ENCODE measurements at places on chromosomes 5 and 9. TPM values are rescaled to one million over a fixed set of nuclear protein-coding genes. Genes with fewer than 3 reads are reported as not detected.

DNA sequence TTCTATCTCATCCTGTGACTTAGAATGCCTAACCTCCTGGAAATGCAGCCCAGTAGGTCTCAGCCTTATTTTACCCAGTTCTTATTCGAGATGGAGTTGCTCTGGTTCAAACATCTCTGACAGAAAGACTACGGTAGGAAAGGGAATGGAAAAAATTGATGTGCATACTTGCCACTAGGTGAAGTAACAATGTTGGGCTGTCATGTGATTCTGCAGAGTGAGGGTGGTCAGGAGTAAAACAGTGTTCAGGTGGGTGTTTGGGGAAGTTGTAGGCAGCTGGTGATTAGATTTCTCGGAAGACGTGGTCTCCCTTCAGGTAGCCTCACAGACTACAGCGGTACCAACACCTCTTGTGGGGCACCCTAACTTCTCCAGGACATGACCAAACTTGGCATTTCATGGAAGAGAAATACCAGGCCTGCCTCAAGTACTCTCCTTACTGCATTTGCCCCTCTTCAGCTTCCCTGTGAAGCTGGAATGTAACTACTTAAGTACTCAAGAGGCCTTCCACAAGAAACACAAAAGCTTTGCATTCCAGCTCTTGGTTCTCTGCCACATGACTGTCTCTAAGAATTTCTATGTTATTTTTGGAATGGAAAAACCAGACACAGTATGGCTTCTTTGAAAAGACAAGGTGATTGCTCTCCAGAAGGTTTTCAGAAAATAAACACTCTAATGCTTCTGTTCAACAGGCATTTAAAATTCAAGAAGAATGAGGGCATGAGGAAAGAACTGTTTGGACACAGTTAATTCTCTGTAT is 17.4 kb upstream of the ENTREP1 start:
- DNase-seq: peak; percentile 94

- peak; percentile 75 for DNase-seq
Measured at GRCh38 chr5:39476843-39477220, 52.1 kb upstream of the DAB2 start.

GRCh38 chr5:112154940-112155686 is 264.0 kb downstream of the EPB41L4A start:
- DNase-seq: no peak

DNA sequence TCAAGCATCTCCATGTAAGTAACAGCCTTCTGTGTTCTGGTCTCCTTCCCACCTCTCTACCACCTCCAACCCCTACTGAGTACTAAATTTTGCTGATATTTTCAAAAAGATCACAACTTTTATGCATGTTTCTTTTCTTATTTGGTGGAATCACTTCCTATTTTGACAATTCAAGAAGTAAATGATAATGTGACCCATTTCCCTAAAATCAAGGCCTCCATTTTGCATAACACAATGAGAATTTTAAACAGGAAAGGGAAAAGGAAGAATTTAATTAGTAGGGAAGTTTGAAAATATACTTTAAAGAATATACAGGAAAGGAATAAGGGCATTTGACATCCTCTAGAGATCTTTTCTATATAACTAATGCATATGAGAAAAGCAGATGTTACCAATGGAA is 212.9 kb upstream of the RASA1 start:
- DNase-seq: no peak

DNA sequence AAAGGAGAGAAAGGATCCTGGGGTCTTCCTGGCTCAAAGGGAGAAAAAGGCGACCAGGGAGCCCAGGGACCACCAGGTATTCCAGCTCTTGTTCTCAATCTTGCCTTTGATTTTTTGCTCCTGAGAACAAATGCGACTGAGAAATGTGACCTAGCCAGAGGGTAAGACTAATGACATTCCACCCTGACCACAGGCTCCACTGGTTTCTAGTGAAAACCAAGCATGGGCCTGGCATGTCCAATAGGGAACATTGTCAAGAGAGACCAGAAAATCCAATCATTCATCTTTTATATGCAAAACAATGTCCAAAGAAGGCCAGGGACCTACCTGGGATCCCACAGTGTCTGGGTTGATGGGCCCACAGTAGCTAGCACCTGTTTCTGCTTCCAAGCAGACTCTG is 50.3 kb upstream of the TGFBR1 start:
- DNase-seq: no peak

GRCh38 chr5:24750355-24750754 is 105.6 kb upstream of the CDH10 start:
- DNase-seq: no peak

DNA sequence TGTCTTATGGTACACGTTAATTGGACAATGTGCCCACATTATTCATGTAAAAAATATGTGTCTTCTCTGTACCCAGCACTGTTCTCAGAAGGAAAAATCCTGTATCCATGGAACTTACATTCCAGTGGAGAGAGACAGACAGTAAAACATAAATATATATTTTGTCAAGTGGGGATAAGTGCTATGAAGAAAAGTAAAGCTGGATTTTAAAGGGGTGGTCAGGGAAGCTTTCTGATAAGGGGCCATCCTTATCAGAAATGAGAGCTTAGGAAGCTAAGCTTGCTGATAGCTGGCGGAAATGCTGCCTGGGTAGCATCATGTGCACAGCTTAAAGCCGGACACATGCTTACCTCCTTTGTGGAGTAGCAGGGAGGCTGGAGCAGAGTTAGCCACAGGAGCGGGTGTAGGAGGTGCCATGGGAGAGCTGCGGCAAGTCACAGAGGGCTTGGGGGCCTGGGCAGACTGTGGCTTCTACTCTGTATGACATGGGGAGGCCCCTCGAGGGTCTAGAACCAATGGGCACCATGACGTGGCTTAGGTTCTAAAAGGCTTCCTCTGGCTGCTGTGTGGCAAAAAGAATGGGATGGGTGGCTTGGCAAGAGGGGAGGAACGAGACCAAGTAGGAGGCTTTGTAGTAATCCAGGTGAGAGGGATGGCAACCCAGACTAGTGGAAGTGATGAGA is 141.7 kb downstream of the FGF1 start:
- no peak for DNase-seq

- DNase-seq: no peak
Measured at GRCh38 chr5:148810823-148811222, 15.6 kb upstream of the ADRB2 start.

DNA sequence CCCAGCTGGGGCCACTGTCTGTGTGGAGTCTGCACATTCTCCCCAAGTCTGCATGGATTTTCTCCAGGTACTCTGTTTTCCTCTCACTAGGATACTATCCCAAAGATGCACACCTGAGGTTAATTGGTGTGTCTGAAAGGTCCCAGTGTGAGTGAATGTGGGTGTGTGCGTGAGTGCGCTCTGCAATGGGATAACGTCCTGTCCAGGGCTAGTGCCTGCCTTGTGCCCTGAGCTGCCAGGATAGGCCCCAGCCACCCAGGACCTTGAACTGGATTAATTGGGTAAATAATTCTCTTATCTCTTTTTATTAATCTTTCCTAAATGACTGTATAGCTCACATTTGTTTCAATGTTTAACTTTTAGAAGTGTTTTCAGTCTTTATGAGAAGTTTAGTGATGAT is 11.5 kb upstream of the PANK3 start:
- DNase-seq: no peak

ROR2 gene
- 26.5 TPM for total RNA-seq

SLC36A3 gene
- total RNA-seq: not detected

LECT2 gene
- not detected for total RNA-seq

ALDOB gene
- not detected for total RNA-seq

Measured in fibroblast of the aortic adventitia (primary cell).